Glomerular endothelial cell (primary cell): ENCODE measurements at places on chromosomes 4 and X.

GRCh38 chr4:6957148-6957520, 47.5 kb downstream of the TBC1D14 start:
- DNase-seq: no peak

- DNase-seq: no peak
Measured at GRCh38 chr4:78659264-78659663, 107.7 kb downstream of the ANXA3 start.

- no peak for DNase-seq
Measured at GRCh38 chrX:28847423-28847822, 260.2 kb downstream of the IL1RAPL1 start.

DNA sequence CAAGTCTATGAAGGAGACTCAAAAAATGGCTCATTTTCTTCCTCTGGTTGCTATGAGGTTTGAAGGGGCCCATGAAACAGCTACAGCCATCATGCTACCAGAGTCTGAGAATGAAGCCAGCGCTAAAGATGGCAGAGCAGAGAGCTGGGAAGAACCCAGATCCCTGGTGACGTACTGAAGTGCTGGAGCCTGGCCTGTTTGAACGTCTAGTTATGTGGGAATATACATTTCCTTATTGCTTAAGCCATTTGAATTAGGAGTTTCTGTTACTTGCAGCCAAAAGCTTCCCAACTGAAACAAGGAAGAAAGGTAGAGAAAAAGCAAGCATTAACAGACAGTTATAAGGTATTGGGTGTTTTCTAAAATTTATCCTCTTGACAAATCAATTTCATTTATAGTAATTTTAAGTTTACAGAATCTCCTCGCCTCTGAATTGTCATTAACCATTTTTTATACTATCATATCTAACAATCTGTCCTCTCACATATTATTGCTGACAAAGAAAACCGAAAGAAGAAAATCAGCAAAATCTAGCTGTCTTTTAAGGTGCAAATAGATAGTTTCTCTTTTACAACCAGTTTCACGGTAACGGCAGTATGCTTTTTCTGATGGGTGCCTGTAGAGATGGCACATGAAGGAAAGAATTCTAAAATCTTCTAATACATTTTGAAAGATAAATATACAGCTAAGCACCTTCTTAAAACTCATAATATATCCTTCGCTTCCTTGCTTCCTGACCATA, 8.9 kb upstream of the COQ2 start:
- no peak for DNase-seq

DNA sequence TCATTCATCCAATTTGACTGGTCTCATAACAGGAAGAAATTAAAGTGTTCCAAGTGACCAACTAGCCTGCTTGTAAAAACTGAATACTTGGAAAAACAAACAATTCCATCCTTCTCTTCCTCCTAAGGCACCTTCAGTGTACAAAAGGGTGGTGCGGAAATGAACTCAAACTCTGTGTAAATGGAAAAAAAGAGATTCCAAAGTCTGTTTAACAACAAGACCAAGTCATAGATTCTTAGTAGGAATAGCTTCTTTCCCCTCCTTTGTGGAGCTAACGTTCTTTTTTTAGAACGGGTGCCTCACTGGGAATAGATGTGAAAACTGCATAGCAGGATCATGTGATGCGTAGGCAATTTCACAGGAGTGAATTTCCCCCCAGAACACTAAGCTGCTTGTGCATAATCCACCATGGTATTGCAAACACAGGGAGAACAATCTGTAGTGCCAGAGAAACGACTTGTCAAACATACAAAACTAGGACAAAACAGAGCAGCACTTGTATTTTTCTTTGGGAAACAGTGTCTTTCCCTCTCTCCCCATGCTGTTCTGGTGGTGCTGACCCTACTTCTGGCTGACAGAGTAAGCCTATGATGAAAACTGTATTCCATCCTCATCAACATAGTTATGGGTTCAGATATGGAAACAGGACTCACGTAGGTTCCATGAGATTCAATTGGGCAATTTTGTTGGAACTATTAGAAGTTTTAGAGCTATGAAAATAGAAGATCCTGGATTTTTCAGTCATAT, 13.2 kb upstream of the SOD3 start:
- DNase-seq: no peak
